ENCODE measurements at places on chromosomes 1 and 21.

DNA sequence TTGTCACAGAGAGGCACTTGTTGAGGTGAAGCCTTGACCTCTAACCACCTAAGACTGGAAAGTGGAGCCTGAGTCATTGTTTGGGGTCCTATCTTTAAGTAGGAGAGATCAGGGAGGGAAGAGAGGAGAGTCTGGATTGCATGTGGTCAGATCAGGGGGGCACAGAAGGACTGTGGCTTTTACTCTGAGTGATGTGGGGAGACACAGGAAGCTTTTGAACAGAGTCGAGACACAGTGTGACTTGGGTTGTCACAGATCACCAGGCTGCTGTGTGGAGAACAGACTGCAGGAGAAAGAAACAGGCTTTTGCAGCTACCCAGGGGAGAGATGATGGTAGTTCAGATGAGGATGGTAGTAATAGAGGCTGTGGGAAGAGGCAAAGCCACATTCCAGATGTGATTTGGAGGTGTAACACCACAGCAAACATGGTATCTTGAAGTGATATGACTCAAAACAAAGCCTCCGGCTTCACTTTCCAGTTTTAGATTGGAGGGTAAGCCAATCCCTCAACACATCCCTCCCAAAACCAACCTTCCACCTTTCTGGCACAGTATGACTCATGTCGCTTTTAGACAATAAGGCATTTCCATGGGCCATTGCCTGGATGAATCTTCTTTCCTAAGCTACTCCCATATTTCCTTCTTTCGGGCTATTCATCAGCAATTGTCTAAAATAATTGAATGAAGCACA lies 125.8 kb upstream of the SLC44A3 start:
- no peak for DNase-seq

GRCh38 chr1:87739704-87740103 lies 411.0 kb downstream of the LMO4 start:
- DNase-seq, result no peak

DNA sequence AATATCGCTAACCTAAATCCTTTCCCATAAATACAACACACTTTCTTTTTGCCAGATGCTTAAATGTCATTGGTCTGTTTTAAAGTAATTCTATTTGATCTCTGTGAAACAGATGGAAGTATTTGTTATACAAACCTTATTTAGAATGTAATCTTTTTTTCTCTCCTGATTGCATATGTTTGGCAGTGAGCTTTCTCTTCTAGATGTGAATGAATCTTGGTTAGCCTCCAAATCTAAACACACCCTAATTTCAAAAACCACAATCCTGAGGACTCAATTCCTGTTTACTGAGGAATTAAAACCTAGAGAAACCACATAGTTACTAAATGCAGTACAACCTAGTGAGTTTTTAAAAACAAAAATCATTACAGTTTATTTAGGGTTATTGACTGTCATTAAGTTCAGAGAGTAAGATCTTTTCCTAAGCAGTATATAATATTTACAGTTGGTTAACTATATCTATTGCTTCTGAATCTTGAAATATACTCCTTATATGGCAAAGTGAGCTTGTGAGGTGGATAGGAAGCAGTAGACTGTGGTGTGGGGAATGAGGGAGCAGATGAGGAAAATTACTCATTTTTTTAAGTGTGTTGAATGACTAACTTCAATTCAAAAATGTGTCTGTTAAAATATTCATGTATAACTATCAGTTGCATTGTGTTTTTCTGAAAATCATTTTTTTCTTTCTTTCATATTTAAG lies 218.7 kb downstream of the FMN2 start:
- DNase-seq, result no peak

- DNase-seq, result no peak
Observed at GRCh38 chr1:60916199-60916598, 166.2 kb upstream of the NFIA start.

DNA sequence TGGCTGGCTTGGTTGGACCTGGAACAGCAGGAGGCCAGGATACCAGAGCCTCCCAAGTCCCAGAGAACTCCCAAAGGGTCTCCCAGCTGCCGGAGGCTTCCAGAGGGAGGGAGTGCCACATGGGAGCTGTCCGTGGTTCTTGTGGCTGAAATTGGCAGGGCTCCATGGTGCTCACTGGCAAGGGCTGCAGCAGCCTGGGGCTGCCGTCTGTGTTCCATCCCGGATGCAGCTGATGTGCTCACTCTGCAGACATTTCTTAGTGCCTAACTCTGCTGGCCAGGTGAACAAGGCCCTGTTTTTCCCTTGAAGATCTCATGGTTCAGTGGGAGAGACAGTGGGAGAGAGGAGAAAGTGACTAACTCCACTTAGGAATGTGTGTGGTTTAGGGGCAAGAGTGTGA lies 261.1 kb downstream of the CAMTA1 start:
- no peak for DNase-seq

- DNase-seq, result no peak
Observed at GRCh38 chr1:70498666-70499065, 87.6 kb downstream of the CTH start.

- DNase-seq, result no peak
Observed at GRCh38 chr1:175303201-175303707, 110.7 kb upstream of the KIAA0040 start.

- no peak for DNase-seq
Observed at GRCh38 chr21:25191141-25191540, 416.1 kb downstream of the MRPL39 start.

GRCh38 chr1:174954671-174955669 lies 44.8 kb upstream of the CACYBP start:
- DNase-seq, result no peak

- no peak for DNase-seq
Observed at GRCh38 chr1:79044974-79045650, 38.6 kb upstream of the ADGRL4 start.

DNA sequence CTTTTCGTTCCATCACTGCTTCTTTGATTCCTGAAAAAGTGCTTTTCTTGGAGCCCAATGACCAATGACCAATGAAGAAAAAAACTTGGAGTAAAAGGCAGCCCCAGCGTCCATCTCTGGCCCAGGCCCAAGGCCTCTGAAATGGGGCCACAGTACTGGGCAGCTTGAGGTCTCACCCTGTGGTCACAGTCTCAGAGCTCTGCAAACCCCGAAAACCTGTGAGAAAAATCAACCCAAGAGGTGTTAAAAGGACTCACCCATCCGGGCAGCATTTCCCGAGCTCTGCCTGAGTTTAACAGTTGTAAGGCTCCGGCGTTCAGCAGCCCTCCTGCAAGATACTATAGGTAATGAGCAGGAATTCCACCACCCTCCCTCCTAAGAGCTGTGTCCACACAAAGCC lies 2.1 kb upstream of the EFHD2 start:
- no peak for DNase-seq

- no peak for DNase-seq
Observed at GRCh38 chr1:62784509-62785365, 805 bp downstream of the ATG4C start.

- no peak for DNase-seq
Observed at GRCh38 chr1:7234471-7234755, 449.2 kb downstream of the CAMTA1 start.

DNA sequence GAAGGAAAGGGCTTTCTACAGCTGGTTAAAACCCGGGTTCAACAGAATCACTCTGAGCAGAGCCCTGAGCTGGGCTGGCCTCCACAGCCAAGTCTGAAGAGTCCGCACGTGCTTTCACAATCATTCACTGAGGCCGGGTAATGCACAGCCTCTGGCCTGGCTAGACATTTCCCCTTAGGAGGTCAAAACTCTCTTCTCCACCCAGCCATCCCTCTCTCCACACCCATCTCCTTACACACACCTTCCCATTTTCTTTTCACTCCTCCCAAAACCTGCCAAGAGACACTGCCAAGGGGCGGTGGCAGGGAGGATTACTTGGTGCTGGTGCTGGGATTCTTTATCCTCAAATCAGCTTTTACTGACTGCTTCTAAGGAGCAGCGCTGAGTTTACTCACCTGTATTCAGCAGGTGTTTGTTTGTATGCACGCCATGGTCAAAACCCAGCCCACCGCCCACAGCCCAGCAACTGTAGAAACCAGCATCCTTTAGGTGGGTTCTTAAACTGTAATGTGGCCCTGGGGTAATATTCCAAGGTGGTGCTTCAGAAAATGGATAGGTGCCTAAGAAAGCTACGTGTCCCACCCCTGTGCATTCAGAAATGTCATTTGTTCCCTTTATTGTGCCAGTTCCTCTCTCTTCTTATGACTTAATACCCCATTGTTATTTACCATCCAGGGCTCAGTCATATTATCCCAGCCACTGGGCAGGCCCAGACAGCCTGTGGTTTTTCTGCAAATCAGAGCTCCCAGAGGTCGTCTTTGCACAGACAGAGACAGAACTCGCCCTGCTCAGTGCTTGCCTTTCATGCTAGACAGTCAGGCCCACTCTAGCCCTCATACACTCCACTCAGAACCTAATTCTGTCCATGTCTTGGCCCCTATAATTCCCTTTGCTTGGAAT lies 80.2 kb downstream of the ADSS2 start:
- DNase-seq, result no peak

DNA sequence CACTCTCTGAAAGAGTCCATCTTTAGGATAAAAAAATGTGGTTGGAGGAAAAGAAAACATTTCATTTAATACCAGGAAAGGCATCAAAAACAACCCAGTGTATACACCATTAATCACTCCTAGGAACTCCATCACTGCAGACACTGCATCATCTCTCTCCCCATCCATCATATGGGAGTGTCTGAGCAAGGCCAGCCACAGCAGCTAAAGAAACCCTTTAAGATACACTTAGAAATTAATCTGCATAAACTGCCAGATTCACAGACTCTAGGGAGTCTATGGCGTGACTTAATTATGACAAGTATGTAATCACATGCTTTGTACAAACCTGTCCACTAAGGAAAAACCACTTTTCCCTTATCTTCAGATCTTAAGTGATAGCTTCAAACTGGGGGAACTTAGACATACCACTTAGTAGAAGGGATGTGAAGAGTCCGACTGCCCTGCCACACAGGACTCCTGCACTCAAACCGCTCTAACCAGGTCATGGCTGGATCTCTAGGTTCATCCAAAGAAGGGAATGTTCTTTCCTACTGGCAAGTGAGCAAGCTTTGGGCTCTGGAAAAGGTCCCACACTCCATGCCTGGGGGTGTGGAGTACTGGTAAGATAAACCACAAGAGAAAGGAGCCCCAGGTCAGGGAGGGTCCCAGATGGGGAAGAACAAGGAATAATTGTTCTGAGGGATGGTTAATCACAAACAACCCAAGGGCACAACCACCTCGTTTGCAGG lies 61.0 kb upstream of the C8B start:
- DNase-seq, result no peak

GRCh38 chr1:15684042-15684461 lies at the start of gene PLEKHM2:
Gene PLEKHM2, plus strand, starts transcription at chr1:15684320. Its CDS starts 239 bp downstream, at chr1:15684559.
- no peak for DNase-seq

GRCh38 chr1:160610569-160611242 lies 31.4 kb upstream of the CD84 start:
- no peak for DNase-seq

GRCh38 chr1:97006044-97006661 lies 284.6 kb downstream of the PTBP2 start:
- no peak for DNase-seq

Measured in stimulated activated CD8-positive, alpha-beta memory T cell treated with anti-CD3 and anti-CD28 coated beads, Interleukin-15, amount 100 ng/mL, for 1 hour (primary cell).